ENCODE measurements at places on chromosomes 3 and 15.

GRCh38 chr15:57340682-57341259, 35.5 kb upstream of the CGNL1 start:
- DNase-seq = no peak

GRCh38 chr3:12796171-12797123, at the start of gene CAND2:
Gene CAND2 (plus strand): TSS chr3:12796680. CDS start chr3:12796721, 41 bp downstream.
- DNase-seq = no peak

DNA sequence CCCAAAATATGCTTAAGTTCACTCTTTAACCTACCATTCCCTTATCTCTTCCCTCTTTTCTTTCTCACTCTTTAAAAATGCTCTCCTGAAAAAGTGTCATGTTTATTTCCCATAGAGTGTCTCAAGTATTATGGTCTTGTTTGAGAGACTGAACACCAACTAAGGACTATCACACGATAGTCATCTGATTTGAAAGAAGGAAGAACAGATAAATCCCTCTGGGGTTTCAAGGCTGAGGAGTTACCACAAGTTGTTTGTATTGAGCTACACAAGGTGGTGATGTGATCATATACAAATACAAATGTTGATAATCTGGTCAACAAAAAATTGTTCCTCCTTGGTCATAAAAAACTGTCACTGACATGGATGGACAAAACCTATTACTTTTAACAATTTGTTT, 13.8 kb downstream of the MEIS2 start:
- no peak for DNase-seq

DNA sequence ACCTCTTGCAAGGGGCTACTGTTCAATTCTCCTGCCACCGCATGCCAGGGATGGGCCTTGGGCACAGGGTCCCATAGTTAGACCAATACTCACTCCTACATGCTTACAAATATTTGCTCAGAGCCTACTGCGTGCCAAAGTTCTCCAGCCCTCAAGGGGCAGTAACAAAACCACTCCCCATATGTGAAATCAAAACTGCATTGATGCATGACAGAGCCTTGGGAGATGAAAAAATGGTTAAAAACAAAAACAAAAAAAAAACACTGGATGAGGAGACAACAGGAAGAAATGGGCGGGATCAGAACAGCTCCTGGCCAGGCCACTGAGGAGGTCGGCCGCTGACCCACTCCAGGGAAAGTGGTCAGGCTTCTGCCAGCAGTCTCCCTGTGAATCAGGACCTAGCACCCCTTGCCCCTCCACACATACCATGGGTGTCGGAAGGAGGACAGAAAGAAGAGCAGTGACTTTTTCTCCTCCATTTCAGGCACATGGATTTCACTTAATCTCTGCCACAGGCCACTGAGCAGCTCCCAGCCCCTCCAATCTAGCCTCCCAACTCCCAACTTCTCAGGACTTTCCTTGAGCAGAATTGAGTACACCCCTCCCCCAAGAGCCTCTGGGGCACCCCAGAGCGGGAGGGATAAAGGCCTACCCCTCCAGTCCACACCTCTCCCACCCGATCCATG, 2.8 kb downstream of the PLXNB1 start:
- no peak for DNase-seq

- DNase-seq = no peak
Observed at GRCh38 chr3:172709774-172710663, 848 bp downstream of the NCEH1 start.

DNA sequence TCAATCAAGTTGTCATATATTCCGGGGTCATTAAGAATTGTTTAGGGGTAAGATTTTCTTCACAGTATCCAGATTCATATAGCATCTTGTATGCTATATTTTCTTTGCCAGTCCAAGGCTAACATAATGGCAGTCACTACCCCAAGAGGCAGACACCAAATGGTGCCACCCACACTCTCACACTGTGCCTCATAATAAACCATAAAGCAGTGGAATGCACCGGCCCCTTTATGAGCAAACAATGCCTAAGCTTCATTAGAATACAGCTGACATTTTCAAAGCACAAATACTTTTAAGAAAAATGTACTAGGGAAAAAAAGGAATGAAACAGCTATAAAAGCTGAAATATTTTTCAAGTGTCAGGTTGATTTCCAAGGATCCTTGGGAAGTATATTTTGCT, 121.6 kb downstream of the TFDP2 start:
- DNase-seq = no peak

- peak; percentile 73 for DNase-seq
Observed at GRCh38 chr3:12868039-12869034, 27.0 kb upstream of the RPL32 start.

DNA sequence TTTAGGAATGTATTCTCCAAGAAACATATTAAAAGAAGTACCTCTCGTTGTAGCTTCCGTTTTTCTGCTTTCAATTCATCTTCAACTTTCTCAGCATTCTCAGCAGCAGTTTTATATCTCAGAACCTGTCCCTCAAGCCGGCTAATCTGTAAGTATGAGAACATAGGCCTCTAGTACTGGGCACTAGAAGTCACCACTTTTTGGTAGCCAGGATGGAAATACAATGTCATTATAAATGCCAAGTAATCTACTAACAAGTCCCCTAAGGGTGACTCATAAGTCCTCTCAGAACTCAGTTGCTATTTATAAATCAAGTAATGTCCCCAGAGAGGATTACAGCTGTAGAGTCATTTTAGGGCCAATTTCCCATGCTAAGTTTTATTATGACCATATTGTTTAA, 61.1 kb downstream of the MLH1 start:
- DNase-seq = peak; percentile 4

DNA sequence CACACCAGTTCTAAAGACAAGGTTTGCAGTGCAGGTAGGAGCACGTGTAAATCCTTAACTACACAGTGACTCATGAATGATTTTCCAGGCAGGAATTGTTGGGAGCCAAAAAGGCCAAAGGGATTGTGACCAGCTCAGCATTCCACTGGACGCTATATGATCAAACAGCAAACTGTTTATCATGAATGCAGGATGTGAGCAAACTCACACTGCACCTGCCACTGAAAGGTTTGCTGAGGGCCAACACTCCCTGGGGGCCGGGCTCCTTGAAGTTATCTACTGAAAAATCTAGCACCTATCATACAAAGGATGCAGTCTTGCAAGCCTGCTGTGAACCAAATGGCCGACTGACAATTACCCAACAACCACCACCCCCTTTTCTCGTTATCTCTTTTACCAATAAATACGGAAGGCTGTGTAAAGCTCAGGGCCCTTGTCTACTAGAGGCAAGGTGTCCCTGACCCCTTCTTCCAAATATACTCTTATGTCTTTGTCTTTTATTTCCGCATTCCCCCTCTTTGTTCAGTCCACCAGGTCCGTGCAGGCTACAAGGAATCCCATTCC, 11.5 kb upstream of the DNASE1L3 start:
- DNase-seq = no peak

- no peak for DNase-seq
Observed at GRCh38 chr15:85880501-85881190, 85.9 kb upstream of the KLHL25 start.

DNA sequence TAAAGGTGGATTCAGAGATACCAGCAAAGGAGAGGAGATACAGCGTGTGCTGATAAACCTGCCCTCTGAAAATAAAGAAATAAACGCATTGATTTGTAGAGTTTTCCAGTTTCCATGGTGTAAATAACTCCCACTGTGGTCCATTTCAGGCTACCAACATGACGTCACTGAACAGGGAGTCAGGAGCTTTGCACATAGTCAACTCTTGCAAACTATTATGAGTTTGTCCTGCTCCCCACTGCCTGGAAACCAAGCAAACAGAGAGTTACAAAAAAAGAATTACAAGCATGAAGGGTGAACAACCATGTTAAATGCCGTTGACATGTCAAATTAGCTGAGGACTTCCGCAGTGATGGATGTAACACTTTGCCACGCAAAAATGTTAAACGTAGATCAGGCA, 70.4 kb upstream of the GATA2 start:
- no peak for DNase-seq

DNA sequence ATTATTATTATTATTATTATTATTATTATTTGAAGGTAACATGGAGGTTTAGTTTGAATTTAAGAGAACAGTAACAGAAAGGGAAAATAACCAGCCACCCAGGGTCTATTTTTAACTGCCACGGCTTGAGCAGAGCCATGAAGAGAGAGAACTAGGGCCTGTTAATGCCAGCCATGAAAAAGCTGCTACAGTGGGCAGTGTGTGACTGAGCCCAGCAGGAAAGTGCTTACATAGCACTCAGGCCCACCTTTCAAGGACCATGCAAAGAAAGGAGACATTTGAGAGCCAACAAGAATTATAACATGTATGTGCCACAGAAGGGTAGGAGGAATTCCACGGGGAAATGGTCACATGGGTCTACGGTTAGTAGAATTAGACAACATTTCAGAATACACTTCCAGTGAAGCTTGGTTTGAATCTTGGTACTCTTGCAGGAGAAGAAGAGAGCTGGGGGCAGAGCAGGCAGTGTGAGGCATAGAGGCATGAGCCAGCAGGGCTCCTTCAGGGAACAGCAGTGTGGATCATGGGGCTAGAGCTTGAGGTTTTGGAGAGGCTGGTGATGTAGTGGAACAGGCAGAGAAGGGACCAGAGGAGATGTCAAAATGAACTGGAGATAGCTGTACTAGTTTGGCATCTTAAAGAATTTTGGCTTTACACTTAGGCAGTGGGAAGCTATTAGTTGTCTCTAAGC, 140.7 kb downstream of the CMSS1 start:
- DNase-seq = no peak

DNA sequence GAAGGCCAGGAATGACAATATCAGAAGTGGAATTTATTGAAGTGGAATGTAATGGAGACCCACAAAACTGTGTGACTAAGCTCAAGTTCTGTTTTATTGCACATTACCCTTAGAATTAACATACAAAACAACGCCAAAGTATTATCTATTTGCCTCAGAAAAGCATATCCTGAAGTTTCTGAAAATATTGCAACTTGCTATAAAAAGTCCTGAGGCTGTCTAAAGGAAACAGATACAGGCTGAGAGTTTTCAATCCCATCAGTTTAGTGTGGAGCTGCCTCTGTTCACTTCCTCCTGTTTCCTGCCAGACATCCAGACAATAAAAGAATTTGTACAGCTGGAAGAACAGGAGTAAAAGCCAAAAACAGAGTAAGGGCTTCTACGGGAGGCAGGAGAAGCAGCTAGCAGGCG, 108.8 kb downstream of the FBN1 start:
- DNase-seq = no peak

GRCh38 chr15:65054333-65055200, 9.4 kb downstream of the SLC51B start:
- peak; percentile 78 for DNase-seq

DNA sequence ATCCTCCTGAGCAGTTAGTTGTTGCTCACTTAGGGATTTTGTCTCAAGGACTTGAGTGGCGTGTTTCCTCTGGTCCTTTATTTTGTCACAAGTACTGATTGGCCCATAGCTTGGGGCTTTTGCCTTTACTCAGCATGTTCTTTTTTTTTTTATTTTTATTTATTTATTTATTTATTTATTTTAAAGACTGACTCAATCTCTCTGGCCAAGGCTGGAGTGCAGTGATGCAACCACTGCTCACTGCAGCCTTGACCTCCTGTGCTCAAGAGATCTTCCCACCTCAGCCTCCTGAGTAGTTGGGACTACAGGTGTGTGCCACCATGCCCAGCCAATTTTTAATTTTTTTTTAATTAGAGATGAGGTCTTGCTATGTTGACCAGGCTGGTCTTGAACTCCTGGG, 223.9 kb upstream of the TPM1 start:
- no peak for DNase-seq

DNA sequence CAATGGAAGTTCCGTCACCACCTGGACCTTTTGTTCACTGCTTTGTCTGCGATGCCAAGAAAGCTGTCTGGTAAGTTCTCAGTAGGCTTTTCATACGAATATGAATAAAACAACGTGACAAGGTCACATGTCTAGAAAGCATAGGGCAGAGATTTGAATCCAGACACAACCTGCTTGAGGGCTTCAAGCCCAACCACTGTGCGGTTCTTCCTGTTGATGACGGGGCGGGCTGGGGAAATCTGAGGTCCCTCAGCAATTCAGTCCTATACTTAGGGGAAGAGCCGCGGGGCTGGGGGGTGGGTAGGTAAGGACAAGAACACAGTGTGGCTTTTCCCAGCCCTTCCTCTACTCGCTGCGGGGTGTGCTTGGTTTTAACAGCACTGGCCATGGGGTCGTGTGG, 32.4 kb upstream of the SMAD3 start:
- DNase-seq = no peak

DNA sequence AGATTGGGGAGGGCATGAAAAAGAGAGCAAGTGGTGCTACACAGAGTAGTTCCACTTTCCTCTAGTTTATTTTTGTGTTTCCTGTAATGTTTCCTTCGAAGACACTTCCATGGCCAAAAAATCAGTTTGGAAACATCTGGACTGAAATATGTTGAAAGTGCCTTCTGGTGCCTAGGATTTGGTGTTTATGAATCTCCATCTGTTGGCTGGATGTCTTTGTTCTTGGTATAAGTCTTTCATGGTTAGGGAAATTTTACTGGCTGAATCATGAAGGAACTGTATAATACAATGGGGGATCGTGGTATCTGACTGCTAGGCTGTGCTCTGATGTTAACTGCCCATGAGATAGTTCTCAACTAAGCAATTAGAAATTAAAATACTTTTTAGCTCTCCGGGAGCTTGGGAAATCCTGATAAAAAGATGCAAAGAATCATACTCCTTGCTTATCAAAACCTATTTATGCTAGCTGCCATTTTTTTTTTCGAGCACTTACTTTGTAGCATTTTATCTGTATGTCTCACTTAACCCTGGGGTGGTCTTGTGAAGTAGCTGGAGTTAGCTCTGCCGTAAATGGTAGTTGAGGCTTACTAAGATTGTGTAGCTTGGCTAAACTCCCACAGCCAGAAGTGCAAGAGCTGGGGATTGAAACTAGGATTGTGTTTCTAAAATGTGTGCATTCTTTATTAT, 21.9 kb downstream of the AKAP13 start:
- no peak for DNase-seq

DNA sequence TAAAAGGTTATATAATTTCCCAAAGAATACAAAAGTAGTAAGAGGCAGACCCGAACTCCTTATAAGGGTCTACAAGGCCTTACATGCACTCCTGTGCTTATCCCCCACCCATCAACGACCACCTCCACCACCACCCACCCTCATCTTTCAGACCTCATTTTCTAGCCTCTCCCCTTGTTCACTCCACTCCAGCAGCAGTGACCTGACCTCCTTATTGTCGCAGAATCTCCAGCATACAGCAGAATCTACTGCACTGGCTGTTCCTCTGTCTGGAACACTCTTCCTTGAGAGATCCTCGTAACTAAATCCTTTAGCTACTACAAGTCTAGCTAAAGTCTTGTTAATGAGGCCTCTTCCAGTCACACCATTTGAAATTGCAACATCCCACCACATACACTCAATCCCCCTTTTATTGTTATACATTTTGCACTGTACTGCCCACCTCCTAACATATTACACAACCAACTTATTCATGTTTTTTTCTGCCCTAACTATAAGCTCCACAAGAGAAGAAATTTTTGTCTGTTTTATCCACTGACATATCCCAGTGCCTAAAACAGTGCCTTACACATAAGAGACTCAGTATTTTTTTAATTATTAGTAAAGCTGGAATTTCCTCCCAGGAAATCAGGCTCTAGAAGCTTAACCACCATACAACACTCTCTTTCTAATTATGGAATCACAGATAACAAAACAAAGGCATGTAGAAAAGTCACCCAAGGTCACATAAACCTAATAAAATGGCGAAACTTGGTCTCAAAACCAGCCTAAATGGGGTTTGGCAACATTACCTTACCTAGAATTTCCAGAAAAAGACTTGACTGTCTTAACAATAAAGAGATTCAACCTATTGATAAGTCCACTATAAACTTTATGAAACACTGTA, 40.2 kb downstream of the ZNF148 start:
- DNase-seq = no peak
